Right cardiac atrium (tissue), 5 donors: ENCODE measurements at places on chromosomes 16 and 17.

DNA sequence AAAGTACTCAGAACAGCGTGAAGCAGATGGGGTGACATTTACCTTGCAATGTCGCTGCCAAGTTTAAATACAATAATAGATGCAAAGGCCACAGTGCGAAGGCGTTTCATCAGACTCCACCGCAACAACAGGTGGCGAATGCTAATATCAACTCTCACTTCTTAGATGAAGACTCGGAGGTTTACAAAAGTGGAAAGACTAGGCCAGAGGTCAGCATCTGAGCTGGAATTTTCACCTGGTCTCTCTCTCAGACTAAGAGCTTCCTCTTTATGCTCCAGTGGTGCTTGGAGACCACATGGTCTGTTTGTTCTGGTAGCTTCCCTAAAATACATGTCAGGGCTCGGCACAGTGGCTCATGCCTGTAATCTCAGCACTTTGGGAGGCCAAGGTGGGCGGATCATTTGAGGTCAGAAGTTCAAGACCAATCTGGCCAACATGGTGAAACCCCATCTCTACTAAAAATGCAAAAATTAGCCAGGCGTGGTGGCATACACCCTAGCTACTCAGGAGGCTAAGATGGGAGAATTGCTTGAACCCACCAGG lies 169.1 kb downstream of the XYLT1 start:
- DNase-seq = no peak

DNA sequence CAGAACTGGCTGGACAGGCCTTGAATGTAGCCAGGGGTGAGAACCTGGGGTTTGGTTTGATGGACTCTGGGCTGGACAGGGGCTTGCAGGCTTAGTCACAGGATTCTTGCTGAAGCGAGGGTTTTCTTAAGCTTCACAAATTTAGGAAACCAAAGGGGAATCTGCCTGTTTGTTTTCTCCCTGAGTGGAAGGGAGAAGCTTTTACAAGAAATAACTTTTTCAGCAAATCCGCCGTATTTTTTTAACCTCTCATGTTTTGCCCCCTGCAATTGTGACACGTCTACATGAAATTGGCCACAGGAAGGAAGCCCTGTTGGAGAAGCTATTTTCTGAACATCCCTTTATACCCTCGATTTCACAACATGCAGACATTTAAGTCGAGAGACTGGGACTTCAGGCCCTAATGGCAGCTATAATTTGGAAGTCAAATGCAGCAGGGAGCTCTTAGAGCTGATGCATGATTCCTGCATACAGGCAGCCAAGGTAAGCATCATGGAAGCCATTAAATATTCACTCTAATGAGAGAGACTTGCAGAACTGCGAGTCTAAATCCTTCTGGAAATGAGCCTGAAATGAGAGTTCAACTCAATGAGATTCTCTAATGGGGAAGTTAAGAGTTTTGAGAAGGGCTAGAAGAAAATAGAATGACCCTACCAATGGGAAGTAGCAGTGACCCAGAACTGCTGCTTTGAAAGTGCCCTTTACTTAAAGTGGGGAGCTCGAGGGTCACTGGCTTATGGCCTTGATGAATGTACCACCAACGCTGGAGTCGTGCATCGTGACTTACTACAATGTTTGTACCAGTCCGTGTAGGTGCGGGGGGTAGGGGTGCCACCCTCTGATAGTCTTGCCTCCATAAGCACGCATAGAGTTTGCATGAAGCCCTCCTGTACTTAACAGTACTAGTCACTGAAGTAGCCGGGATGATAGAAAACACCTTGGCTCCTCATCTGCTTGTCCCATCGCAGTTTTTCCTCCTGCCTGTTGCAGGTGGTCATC lies 45.1 kb upstream of the IRF8 start:
- DNase-seq = no peak

- no peak for DNase-seq
Observed at GRCh38 chr17:53313746-53314145, 509.0 kb upstream of the KIF2B start.

GRCh38 chr17:27644586-27644985 lies 13.6 kb downstream of the LGALS9 start:
- DNase-seq = peak; percentile 60

DNA sequence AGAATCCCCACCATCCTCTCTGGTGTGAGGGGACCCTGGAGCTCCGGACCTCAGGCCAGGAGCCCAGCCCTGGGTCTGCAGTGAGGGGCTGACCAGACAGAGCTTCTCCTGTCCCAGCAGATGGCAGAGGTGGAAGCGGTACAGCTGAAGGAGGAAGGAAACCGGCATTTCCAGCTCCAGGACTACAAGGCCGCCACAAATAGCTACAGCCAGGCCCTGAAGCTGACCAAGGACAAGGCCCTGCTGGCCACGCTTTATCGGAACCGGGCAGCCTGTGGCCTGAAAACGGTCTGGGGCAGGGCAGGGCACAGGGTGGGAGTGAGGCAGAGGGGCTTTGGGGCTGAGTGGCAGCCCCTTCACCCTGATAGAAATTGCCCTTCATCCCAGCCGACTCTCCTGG lies 527 bp downstream of the UNC45B start:
- no peak for DNase-seq

- DNase-seq = no peak
Observed at GRCh38 chr16:54647725-54648221, 282.9 kb upstream of the IRX5 start.

GRCh38 chr17:72717276-72717675 lies 375.2 kb downstream of the SLC39A11 start:
- DNase-seq = no peak

DNA sequence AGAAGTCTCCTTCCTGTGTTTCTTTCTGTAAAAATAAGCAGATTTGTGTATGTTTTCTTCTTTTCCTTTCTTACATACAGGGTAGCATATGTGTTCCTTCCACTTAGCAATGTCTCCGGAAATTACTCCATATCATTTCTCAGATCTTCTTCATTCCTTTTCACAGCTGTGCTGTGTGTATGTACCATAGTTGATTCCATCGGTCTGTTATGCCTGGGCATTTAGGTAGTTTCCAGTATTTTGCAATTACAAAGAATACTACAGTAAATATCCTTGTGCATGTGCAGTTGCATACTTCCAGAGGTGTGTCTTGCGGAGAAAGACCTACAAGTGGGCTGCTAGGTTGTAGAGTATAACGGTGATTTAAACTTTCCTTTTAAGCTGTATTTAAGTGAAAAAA lies 69.8 kb downstream of the CLEC16A start:
- no peak for DNase-seq

GRCh38 chr16:89266521-89267134 lies 49.1 kb downstream of the ZNF778 start:
- no peak for DNase-seq
